CD4-positive, alpha-beta memory T cell (primary cell): ENCODE measurements at places on chromosomes 4 and X.
A peak's percentile ranks its signal among the peaks of the same experiment; 100 is the strongest.

DNA sequence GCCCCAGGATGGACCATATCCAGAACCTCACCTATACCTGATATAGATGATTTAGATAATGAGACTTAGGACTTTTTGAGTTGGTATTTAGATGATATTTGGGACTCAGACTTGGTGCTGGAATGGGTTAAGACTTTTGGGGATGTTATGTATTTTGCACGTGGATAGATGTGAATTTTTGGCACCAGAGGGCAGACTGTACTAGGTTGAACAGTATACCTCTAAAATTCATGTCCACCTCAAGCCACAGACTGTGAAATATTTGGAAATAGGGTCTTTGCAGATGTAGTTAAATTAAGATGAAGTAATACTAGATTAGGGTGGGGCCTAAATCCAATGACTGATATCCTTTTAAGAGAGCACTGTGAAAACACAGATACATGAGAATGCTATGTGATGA is 15.6 kb downstream of the RBM41 start:
- no peak for DNase-seq

GRCh38 chr4:69092980-69093568 is 3.2 kb upstream of the UGT2B7 start:
- DNase-seq, result no peak

- no peak for DNase-seq
These were observed 1195.2 kb downstream of the TECRL start for GRCh38 chr4:63214076-63214475.

- no peak for DNase-seq
These were observed 50.0 kb downstream of the IQCM start for GRCh38 chr4:149765630-149766029.

GRCh38 chr4:8385611-8386010 is 54.9 kb downstream of the ACOX3 start:
- no peak for DNase-seq

GRCh38 chr4:3675251-3676115 is 90.7 kb upstream of the ADRA2C start:
- no peak for DNase-seq

GRCh38 chr4:17058536-17058915 is 160.1 kb upstream of the LDB2 start:
- DNase-seq, result no peak

GRCh38 chr4:26861434-26862186 is 969 bp downstream of the STIM2 start:
- peak; percentile 81 for DNase-seq

DNA sequence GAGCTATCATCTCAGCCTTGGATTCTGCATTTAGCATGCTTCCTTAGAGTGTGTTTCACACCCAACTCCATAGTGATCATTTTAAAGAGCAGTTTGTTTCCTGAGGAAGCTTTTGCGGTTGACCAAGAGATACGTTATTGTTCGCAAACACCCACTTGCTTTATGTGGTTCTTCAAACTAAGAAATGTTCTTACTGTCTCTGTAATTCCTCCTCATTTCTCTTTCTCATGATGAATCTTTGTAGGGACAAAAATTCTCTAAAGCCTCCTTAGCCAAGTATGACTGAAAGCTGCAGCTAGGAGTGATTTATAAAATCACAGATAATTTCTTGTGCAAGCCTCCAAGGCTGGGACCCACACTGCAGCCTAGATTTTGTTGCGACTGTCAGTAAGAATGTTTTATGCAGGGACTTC is 10.0 kb downstream of the TNIP3 start:
- peak; percentile 55 for DNase-seq

- DNase-seq, result no peak
These were observed 35.7 kb upstream of the PDE5A start for GRCh38 chr4:119664168-119664907.

- no peak for DNase-seq
These were observed 2.2 kb downstream of the EMD start for GRCh38 chrX:154381271-154381670.

- DNase-seq, result no peak
These were observed 480.1 kb upstream of the FTHL17 start for GRCh38 chrX:31551913-31552312.

DNA sequence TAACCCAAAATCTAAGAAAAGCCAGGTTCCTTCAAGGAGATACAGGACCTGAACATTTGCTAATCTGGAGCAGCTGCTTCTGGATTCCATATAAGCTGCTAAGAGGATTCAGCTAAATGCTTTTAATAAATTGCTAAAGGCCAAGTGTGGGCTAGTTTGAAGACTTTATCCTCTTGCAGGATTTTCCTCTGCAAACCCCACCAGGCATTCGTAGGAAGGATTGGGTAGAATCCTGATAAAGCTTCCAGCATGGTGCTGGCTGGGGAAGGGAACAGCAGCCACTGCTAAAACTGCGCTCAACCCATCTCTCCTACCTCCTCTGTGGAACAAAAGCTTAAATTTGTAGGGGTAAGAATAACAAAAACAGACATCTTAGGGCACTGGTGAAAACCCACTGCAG is 61.3 kb upstream of the TAB3 start:
- no peak for DNase-seq

DNA sequence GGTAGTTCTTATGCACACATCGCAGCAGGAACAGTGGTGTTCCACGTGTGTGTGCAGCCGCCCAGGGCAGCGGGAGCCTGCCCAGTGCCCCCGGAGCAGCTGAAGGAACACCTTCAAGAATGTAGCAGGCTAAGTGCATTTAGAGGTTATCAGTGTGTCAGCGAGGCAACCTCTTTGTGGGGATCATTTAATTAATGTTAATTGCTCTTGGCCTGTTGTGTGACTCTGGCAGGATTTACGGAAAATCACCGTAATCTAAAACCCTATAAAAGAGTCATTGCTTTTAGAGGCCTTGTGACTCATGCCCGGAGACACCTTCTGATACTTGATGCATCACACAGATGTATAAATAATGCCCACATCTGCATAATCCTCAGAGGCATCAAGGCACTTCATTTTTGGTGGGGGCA is 47.3 kb upstream of the GATB start:
- no peak for DNase-seq

GRCh38 chr4:5206016-5206790 is 154.9 kb downstream of the STK32B start:
- DNase-seq, result no peak

- no peak for DNase-seq
These were observed 114.8 kb upstream of the ADRA2C start for GRCh38 chr4:3651267-3651845.

GRCh38 chrX:74656079-74656745 is 41.8 kb upstream of the RLIM start:
- DNase-seq, result no peak

GRCh38 chr4:148749403-148749802 is 307.2 kb upstream of the NR3C2 start:
- no peak for DNase-seq

GRCh38 chrX:13797512-13797911 is 19.4 kb downstream of the GPM6B start:
- DNase-seq, result no peak

GRCh38 chr4:110287130-110287529 is 88.7 kb upstream of the ELOVL6 start:
- no peak for DNase-seq

DNA sequence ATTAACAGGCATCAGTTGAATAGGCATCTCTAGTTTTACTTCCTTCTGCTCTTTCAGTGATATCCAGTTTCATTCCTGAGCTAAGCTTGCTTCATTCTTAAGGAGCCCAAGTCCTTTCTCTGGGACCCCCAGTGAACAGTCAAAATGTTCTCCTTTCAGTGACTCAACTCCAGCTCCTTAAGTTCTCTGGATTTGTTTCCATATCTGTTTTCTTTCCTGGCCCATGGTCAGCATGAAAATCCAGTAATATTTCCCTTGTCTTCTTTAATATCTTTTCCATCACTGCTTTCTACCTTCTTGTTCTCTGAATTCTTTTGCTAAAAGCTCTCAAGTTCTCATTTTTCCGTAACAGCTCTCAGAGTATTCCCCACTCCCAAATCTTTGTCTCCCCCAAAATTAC is 25.5 kb downstream of the ADGRL3 start:
- no peak for DNase-seq

DNA sequence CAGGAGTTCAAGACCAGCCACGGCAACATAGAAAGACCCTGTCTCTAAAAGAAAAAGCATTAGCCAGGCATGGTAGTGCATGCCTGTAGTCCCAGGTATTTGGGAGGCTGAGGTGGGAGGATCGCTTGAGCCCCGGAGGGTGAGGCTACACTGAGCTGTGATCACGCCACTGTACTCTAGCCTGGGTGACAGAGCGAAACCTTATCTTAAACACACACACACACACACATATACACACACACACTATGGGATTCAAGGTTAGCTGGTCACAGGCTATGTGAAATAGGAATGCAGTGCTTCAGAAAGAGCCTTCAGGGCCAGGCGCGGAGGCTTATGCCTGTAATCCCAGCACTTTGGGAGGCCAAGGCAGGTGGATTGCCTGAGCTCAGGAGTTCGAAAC is 23.5 kb downstream of the NLGN3 start:
- no peak for DNase-seq

DNA sequence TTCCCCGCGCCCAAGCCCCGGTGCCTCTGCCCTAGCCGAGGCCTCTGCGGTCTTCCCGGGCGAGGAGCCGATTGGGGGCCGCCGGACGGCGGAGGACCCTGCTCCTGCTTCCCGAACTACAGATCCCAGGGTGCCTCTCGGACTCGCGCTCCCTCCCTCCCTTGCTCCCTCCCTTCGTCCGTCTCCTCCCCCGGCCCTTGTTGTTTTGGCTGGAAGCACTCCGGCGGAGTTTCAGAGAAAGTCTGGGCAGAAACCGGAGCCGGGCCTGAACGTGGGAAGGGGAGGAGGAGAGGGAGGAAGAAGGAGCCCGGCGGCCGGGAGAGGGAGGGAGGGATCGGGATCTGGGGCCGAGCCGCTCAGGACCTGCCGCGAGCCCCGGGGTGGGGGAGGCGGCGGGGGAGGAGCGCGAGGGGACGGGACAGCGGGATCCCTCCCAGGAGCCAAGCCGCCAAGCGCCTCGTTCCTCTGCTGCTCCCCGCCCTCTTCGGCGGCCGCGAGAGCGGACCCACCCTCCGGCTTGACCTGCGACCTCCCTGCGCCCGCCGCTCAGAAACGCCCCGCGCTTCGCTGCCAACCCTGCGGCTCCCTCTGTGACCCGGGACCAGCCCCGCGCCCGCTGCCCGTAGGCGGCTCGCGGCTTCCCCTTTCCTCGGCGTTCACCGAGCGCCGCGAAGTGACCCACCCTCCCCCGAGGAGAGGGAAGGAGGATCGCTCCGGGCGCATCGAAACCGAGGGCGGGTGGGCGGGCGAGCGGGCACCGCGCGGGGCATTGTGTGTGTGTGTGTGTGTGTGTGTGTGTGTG is 496 bp upstream of the GAB1 start:
- DNase-seq, result no peak

DNA sequence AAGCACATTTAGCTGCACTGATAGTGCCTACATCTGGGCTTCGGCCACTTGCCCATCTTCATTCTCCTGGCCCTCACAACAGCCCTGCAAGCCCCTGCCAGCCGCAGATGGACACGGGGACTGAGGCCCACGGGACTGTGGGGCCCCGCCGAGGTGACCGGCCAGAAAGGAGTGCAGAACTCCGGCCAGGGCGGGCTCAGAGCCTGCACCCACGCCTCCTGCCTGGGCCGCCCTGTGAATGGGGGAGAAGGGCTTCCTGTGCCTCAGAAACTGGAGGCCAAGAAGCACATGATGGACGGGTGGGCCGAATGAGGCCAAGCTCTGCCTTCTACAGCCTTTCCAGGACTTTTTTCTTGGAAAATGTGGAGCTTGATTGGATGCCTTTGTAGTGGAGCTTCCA is 35.7 kb upstream of the HGFAC start:
- DNase-seq, result no peak

- DNase-seq, result no peak
These were observed 101.0 kb upstream of the HS3ST1 start for GRCh38 chr4:11529625-11530201.

- no peak for DNase-seq
These were observed 71.5 kb downstream of the AFF1 start for GRCh38 chr4:87006426-87006675.

DNA sequence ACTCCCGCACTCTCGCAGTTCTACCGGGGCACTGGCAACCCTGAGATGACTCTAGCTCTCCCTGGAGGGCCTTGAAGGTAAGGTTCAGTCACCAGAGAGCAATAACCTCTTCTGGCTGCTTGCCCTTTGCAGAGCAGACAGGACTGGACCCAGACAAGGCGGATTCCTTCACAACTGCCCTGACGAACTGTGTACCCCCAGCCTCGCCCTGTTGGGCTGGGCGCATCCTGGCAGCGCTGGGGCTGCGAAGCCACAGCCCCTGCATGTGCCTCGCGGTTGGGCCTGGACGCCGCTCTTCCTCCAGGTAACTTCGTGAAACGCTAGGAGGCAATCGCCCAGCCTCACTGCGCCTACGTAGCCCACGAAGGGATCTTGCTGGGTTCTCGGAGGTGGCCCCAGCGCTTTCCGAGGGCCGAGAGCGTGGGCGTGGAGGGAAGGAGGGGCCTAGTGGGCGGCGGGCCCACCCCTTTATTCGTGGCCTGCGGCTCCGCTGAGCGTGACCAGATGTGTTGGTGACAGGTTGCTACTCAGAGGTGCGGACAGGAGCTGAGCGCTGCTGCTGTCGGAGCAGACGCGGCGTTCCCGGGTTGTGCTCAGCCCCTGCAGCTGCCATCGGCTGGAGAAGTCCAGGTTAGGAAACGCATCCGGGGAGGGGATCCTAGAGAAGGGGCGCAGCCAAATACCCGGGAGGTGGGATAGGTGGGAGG is 1.9 kb upstream of the MAMLD1 start:
- peak; percentile 20 for DNase-seq

- DNase-seq, result no peak
These were observed 24.5 kb upstream of the GPR78 start for GRCh38 chr4:8555716-8556115.

DNA sequence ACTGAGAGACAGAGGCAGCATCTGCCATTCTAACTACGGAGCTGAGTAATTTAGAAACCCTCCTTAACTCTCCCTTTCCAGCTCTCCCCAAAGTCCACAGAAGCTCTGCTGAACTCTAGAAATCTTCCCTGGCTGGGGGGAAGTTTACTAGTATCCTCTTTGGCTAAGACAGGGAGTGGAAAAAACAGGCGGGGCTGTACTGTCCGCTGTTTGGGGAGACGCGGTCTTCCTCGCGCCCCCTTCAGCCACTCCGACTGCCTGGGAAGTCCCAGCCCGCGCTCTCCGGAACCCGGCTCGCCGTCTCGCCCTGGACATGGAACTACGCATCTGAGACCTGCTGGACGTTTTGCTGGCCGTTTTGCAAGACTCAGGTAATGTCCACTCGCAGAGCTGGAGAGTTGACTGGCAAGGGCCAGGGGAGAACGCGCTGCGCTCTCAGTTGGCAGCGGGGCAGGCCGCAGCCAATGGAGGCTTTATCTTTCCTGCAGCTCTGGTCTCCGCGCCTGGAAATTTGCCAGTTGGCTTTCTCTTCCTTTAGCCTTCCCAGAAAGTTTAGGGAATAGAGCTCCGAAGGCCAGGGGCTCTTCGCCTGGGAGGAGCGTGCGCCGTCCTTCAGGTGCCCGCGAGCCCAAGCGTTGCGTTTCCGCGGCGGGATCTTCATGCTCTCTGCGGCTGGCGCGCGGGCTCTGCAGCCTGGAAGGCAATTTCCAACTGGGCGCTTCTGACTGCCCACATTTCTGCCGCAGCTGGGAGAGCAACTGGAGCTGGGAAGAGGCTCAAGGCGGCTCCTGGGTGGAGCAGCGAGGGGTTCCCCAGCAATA is 892 bp downstream of the IL1RAPL2 start:
- no peak for DNase-seq

GRCh38 chr4:26589705-26590104 is 5.8 kb downstream of the TBC1D19 start:
- no peak for DNase-seq
